ENCODE measurements at places on chromosomes 4 and X.

- peak; percentile 25 for DNase-seq
Measured at GRCh38 chr4:2537011-2537830, 774 bp downstream of the FAM193A start.

DNA sequence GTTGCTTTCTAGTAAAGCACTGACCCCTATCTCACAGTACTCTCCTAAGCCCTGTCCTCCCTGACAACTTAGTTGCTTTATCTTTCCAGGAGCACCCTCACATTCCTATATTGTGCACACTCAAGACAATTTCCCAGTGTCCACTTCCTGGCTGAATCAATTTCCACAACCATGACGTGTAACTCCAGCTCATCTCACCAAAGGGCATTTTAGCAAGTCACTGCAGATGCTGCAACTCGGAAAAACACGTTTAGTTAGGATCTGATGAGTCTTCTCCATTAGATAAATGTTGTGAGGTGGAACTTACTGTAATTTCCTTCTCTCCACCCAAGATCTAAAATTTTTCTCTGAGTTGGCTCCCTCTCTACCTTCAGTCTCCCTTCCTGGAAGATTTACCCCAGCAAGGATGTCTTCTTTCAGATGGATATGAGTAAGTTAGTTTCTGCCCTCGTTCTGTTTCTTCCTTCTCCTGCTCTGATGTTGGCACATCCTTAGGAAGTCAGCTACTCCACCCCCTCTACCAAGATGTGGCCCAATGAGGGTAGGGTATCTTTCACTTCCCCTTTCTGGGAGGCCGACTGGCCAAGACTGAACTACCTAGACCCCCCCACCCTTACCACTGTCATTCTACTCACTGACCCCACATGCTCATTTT, 28.8 kb upstream of the IL13RA1 start:
- DNase-seq: peak; percentile 27

GRCh38 chrX:20693078-20693477, 426.4 kb upstream of the RPS6KA3 start:
- no peak for DNase-seq

- DNase-seq: no peak
Measured at GRCh38 chrX:15594371-15594770, 6.4 kb downstream of the ACE2 start.

DNA sequence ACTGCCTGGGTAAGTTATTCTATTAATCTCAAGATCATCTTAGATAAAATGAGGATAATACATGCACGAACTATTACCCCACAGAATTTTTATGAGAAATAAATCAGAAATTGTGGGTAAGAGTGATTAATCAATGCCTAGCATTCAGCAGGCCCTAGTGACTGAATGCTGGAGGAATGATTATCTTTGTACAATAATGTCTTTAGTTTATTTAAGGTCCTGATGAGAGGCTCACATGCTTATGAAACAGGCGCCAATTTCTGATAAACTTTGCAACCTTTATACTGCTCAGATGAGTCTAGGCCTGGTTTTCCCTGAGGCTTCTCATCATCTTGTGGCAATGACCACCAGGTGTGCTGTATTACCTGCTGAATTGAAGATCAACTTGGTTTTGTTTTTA, 27.8 kb upstream of the BMP2K start:
- no peak for DNase-seq

DNA sequence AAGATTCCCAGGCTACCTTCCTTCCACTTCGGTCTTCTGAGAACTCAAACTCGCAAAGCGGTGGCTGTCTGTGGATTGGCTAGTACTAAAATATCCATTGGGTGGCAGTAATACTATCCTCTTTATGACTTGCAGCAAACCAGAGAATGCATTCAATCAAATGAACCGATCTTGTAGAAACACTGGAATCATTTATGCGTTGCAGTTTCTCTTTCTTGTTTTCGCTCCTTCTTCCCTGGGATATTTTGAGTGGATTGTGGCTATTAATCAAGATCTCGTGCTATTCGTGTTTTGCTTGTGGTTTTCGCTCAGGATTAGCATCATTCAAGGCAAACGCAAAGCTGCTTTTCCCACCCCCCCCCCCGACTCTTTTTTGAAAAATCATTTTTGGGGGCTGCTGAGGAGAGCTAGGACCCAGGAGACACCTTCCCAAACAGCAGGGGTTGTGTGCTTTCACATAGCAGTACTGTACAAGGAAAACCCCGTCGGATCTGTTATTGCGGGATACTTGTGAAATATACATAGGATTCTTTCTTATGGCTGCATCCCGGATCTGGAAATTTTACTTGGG, at the start of gene IL1RAPL1:
Gene IL1RAPL1, plus strand, starts transcription at position 466 of the 571 bp plus-strand sequence.
- DNase-seq: no peak

DNA sequence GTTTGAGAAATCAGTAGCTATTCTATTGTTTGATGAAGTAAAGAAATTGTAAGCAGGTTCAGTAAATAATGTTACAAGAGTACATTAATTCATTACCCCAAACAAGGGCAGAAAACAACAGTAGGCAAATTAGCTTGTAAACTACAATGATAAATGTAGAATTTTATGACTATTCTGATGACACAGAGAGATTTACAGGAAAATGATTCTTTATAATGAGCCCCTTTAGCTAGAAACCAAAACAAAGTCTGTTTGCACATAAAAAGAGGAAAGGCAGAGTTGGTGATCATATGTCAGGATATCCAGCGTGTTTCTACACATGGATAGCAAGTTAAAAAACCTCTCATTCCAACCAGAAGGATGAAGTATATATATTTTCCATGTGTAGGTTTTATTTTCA, 204.8 kb downstream of the CFAP299 start:
- no peak for DNase-seq

DNA sequence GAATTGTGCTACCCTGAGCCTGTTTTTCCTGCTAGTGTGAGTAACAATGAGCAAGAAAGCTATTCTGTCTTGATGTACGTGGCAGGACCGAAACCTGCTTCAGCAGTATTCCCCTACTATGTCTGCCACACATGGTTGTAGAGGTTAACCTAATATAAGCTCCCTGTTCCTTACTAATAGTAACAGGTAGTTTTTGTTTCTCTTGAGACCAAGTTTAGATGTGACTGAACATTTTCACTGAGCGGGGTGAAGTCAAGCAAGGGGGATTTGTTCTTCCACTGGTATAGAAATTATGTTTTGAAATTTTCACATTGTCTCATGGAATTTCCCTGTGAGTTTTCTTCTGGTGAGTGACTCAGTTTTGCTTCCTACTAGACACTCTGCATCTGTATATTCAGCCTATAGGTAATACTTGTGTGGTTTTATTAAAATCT, 37.3 kb downstream of the RRAGB start:
- DNase-seq: no peak

DNA sequence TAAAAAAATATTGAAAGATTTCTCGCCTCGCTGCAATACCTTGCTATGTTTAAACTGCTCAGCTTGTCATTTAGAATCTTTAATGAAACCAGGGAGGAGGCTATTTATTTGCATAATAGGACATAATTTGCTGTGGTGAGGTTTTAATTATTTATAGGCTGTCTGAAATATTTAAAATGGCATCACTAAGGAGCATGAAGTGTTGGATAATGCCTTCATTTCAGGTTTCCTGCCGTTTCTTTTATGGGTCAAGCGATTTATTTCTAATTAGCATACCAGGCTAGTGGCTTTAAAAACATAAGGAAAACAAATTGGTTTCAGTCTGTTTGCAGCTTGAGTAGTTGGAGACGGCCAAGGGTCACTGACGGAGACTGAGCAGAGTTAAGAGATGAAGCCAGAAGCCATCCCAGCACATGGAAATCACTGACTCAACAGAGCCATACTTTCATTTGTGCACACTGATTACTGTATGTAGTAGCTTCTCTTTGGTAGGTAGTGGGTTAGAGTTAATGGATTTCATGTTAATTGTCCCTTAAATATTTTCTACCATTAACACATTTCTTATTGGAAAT, 1962.4 kb upstream of the TENM3 start:
- no peak for DNase-seq

GRCh38 chr4:184506527-184507121, 32.3 kb upstream of the IRF2 start:
- peak; percentile 3 for DNase-seq

DNA sequence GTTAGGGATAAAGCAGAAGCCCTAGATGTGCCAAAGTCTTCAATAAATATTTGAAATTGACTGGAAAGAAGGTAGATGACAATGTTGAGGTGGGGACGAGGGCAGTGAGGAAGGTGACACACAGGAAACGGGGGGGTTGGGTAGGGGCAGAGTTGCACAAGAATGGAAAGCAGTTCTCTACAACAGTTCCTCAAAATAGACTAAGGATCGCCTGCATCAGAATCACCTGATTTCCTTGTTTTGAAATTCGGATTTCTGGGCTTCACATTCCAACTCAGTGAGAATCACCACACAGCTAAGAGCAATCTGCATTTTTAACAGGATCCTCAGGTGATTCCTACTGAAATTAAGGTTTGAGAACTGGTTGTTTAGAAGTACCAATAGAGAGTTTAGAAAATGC, 70.6 kb downstream of the ARFIP1 start:
- DNase-seq: peak; percentile 86

GRCh38 chrX:130028196-130028595, 45.8 kb downstream of the BCORL1 start:
- peak; percentile 35 for DNase-seq

- no peak for DNase-seq
Measured at GRCh38 chr4:177511611-177512010, 69.4 kb upstream of the AGA start.

- peak; percentile 43 for DNase-seq
Measured at GRCh38 chr4:70505151-70505748, 13.1 kb upstream of the AMTN start.

GRCh38 chrX:154002215-154002719, 17.4 kb downstream of the IRAK1 start:
- DNase-seq: peak; percentile 78

DNA sequence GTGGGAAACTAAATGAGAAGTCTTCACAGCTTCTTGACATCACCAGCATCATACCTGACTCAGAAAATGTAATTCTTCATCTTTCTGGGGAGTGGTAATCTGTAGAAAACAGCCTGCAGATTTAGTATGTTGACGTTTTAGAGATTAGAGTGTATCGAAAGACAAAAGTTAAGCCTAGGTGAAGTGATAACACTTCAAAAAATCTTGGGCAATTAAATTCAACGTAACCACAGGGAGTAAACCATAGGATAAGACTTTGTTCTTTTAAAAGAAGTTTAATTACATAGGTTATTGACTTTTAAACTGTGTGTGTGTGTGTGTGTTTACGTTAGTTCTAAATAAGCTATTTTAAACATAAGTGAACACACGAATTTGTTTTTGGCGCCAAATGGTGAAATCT, 1.8 kb upstream of the CXCL5 start:
- no peak for DNase-seq

GRCh38 chr4:54282837-54283236, 53.7 kb downstream of the PDGFRA start:
- DNase-seq: no peak

DNA sequence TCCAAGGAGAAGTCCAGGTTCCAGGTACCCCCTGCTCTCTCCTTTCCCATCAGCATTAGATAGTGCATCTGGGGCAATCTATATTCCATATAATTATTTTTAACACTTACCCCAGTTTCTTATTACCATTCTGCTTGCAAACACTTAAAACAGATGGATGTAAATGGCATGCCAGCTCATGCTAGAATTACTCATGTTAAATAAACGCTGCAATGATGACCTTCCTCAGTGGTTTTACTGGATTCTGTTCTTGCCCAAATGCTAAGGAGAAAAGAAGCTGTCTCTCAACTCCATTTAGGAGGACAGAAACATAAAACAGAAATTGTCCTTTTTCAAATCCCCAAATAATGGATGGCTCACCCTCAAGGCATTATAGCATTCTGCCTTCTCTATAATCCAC, 161.1 kb downstream of the NLGN4X start:
- no peak for DNase-seq

GRCh38 chrX:133005042-133005441, 46.6 kb upstream of the HS6ST2 start:
- no peak for DNase-seq

GRCh38 chr4:183201331-183201730, 102.3 kb downstream of the WWC2 start:
- no peak for DNase-seq

GRCh38 chr4:3302173-3302785, 9.5 kb downstream of the RGS12 start:
- DNase-seq: no peak

DNA sequence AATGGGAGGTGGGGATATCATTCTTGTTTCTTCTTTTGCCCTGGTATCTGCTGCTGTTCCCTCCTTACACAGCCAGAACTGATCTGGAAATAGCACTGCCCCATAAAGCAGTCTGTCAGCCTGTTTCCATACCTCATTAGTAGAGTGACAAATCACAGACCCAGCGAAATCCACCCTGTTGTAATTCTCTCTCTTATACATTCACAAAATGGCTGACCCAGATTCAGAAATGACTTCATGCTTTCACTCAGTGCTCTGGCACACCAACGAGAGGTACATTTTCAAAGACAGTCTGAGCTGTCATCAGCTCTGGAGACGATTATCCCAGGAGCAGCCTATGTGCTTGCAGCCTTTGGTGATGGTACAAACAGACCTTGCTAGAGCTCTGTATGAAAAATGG, 164.6 kb downstream of the AFF2 start:
- no peak for DNase-seq

DNA sequence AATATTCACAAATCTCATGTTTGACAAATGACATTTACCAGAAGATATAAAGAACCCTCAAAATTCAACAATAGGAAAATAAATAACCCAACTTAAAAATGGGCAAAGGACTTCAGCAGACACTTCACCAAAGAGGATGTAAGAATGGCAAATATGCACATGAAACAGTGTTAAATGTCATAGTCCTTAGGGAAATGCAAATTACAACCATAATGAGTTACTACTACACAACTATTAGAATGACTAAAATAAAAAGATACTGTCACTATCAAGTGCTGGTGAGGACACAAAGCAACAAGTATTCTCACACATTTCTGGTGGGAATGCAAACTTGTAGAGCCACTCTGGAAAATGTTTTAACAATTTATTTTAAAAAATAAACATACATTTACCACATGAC, 40.8 kb upstream of the NR0B1 start:
- DNase-seq: no peak

GRCh38 chr4:180456928-180457327, 1786.3 kb upstream of the TENM3 start:
- DNase-seq: no peak

GRCh38 chrX:57822818-57823217, 87.4 kb downstream of the ZXDA start:
- no peak for DNase-seq

DNA sequence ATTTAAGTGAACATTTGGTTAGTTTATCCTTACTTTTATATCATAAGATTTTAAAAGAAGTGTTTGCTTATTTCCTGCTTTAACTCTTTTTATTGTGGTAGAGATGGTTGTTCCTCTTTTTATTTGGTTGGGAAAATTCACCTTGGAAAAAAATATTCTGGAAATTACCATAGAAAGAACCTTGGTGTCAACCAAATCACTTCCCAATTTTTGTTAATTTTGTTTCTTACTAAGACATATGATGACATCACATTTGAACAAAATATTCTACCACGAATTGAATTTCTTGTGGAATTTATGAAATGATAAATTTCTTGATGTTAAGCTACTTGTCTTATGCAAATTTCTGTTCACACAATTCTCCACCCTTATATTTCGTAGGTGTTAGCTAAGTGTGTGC, 33.7 kb downstream of the LAMTOR3 start:
- no peak for DNase-seq

- no peak for DNase-seq
Measured at GRCh38 chr4:164772076-164772475, 18.1 kb downstream of the SMIM31 start.

- no peak for DNase-seq
Measured at GRCh38 chr4:39655876-39656275, 17.2 kb upstream of the SMIM14 start.

Data from AML-193 (cell line).